Stimulated activated CD4-positive, alpha-beta T cell treated with anti-CD3 and anti-CD28 coated beads, Interleukin-12 subunit alpha, Interleukin-12 subunit beta, amount 100 ng/mL, for 24 hours (primary cell): ENCODE measurements at places on chromosomes 16 and 17.

DNA sequence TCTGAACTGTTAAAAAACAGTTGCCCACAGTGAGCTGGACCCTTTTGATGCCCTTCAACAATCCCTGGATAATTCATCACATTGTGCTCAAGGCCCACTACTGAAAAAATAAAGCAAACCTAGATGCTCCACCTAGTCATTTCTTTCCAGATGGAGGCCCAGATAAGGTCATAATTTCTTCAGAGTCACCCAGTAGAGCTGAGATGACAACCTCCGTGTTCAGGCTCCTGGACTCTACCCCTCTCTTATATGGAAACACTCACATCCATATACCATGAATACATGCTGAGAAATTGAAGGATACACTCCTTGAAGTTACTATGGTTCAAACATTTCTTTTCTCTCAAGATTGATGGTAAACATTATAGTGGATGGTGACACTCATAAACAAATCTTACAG, 2.7 kb upstream of the ABCA3 start:
- DNase-seq = no peak

DNA sequence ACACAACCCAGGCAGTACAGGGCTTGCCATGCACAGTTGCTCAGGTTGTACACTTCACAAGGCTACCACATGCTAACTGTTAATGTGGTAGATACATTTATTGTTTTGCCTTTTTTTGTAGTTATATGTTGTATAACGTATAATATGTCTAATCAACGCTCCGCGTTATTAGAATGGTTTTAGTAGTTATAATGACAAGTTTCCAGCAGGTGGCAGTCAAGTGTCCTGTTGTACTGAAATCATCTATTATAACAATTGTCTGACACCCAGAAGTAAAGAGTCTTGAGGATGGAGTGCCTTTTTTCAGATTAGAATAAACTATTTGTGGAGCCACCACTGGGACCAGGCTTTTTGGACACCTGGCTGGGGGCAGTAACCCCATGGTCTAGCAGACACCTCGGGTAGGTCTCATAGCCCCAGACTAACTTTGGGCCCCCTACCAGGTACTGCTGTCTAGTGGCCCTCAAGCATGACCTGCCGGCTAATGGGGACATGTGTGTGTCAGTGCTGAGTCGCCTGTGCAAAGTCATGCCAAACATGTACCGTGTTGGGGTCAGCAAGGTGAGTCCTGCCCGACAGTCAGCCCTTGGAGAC, 32.8 kb downstream of the MYO15A start:
- DNase-seq = no peak

- DNase-seq = no peak
These were observed 4.2 kb downstream of the ITGAE start for GRCh38 chr17:3796822-3797170.

DNA sequence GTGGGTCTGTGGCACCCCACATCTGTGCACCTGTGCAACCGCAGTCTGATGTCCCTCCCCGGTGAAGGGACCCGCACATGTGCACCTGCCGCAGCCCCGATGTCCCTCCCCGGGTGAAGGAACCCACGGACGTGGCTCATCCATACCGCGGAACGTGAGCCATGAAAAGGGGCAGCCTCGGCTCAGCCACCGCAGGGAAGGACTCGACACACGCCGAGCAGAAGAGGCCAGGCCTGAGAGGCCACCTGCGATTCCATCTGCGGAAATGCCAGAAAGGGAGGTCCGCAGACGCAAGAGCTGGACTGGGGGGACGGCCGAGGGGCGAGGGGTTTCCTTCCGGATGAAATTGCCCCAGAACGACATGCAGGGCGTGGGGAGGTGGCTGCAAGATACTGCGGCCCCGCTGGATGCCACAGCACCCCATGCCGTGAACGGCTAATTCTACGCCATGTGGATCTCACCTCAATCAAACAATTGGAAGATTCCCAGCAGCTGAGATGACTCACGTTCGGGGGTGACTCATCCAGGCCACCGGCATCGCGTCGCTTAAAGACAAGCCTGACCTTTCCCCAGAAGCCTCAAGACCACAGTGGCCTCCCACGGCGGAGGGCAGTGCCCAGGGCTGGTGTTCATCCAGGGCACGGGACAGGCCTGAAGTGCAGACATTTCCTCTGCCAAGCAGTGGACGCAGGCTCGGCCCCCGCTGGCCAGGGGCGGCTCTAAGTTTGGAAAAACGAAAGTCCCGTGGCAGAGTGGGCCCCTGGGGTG, 21.0 kb downstream of the SOX8 start:
- DNase-seq = peak; percentile 52

DNA sequence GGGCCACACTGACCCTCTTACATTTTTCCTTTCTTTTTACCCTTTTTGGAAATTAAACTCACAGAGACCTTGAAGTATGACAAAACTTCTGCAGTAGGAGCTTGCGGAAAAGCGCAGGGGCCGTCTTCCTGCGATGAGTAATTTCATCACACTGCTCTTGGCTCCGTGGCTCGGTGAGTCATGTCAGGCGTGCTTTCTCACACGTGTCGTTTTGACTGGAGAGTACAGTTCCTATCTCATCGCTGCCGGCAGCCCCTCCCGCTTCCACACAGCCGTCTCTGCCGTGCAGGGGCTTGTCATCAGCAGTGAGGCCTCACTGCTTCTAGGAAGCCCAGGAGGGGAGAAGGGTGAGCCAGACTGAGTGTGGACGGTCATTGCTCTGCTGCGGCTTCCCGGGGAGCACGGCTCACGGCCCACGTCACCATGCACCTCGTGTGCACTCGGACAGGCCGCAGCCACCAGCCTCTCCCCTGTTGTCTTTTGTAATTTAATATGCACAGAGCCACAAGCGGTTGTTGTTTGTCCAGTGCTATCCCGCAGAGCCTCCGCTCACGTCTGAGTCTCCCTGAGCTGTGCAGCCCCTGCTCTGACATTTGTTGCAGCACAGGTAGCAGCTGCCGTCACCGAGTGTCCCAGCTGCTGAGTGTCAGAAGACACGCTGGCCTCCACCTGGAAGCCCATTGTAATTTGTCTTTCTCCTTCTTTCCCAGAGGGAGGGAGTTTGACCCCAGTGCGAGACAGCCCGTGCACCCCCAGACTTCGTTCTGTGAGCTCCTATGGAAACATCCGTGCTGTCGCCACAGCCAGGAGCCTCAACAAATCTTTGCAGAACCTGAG, 99.4 kb upstream of the CHMP6 start:
- peak; percentile 94 for DNase-seq

DNA sequence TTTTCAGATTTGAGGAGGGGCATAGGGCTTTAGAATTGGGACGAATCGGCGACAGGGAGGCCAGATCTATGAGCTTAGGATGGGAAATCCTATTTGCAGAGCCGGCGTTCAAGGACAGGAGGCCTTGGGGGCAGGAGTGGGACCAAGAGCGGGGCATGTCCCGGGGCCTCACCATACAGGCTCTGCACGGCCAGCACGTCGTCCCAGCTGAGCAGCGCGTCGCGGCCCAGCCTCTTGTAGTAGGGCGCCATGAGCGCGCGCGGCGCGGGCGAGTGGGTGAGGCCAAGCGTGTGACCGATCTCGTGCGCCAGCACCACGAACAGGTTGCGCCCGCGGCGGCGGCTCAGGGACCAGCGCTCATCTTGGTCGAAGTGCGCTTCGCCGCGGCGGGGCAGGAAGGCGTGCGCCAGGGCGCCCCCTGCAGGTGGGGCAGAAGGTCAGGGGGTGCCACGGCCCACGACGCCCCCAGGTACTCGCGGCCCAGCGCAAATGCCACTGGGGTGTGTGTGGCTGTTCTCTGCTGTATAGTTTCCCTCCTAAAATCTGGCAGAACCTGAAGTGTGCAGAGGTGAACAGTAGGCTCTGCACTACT, 9.3 kb downstream of the C17orf50 start:
- no peak for DNase-seq

DNA sequence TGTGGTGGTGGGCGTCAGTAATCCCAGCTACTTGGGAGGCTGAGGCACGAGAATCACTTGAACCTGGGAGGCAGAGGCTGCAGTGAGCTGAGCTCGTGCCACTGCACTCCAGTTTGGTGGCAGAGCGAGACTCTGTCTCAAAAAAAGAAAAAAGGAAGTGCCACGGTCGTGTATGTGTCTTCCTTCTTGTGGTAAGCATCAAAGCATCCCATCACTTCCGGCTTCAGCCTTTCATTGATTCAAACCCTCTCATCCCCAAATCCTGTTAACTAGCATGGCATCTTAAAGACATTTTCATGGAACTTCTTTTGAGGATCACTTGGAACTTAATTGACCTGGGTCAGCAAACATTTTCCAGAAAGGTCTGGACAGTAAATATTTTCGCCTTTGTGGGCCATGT, 126.2 kb downstream of the CPPED1 start:
- no peak for DNase-seq

- no peak for DNase-seq
These were observed 63.0 kb upstream of the LRRC37A3 start for GRCh38 chr17:64982139-64982915.
